Activated T-cell treated with anti-CD3 and anti-CD28 coated beads, Interleukin-2, amount 50 U/mL, for 48 hours (primary cell): ENCODE measurements at places on chromosomes 16 and 17.

GRCh38 chr17:78924481-78925151 lies 571 bp downstream of the TIMP2 start:
- DNase-seq: no peak

DNA sequence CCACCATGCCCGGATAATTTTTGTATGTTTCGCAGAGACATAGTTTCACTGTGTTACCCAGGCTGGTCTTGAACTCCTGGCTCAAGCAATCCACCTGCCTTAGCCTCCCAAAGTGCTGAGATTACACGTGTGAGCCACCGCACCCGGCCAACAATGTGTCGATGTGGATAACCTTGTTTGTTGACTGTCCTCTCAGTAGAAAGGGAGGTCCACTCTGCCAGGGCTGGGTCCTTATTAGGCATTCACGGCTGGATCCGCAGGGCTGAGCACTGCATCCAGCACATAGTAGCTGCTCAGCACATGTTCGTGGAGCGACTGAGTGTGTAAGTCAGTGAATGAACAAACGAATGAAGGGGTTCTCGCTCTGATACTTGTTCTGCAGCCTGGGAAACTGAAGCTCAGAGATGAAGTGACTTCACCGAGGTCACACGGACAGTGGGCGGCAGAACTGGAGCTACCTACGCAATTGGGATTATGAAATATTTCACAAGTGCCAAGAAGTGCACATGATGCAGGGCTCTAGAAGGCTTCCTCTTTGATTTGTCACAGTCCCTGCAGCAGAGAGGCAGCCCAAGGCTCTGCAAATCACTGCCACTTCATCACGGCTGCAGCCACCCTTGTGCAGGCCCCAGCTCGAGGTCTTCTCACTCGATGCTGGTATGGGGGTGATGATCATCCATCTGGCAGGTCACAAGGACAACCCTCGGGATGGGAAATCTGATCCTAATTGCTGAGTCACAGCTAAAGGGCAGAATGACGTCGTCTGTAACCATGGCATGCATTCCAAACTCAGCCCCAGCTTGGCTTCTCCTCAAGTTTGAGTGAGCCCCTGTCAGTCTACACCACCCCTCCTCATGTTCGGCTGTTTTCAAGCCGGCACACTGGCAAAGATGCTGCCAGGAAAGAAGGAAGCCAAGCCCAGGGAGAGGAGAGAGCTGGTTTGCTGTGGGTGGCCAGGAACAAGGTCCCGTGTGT lies 28.0 kb upstream of the SNN start:
- no peak for DNase-seq

DNA sequence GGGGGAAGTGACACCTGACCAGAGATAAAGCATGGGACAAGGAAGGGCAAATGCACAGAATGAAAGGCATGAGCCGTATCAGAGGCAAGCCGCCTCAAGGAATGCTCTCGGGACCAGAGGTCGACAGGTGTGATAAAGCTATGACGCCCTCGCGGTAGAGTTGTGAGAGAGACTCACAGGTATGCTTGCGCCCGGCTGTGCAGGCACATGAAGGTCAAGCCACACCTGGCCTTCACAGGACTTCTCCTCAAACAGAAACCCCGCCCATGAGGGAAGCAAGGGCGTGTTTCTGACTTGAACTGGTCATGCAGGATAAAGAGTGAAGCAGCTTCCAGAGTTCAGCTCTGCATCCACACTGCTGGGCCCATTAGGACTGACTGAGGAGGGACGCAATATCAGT lies 7.8 kb downstream of the NCBP3 start:
- DNase-seq: no peak

- no peak for DNase-seq
These were observed 206.3 kb upstream of the TOM1L1 start for GRCh38 chr17:54694287-54694887.

DNA sequence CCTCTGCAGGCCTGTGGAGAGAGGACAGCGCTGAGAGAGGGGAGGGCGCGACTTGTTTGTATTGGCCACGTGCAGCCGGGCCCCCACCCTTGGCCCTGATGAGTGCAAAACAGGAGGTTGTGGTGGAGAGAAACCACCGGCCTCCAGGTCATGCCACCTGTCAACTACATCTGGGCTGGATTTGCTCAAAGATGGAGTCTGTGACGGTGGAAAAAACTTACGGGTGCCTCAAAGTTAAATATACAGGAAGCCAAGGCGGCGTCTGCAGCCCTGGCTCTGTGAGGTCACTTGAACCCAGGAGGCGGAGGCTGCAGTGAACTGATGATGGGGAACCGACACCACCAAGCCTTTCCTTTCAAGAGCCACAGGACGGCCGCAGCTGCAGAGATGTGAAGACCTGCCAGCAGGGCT lies 15.7 kb downstream of the C16orf74 start:
- DNase-seq: peak; percentile 39

GRCh38 chr17:78915872-78916632 lies 9.1 kb downstream of the TIMP2 start:
- peak; percentile 39 for DNase-seq

DNA sequence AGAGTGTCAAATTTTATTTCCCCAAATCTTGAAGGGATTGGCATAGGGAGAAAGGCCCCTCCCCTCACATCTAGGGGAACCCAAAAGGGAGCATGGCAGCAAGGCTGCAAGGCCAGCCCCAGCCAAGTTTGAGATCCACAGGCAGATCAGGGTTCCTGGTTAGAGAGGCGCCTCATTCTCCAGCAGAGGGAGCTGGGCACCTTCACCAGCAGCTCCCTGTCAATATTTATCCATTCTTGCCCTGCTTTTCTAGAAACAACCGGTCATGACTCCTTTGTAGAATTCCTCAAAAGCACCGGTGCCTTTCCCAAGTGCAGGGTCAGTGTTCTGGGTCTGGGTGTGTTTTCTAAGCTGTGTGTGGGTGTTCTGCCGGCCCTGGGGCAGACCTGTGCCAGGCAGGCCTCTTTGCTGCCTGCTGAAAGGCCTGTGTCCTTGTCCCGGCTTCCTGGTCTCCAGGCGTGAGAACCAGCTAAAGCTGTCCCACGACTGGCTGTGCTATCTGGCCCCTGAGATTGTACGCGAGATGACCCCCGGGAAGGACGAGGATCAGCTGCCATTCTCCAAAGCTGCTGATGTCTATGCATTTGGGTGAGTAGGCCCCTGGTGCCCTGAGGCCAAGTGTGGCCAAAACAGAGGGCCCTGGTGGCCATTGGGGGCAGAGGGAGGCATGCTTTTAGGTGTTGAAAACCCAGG lies 21.2 kb upstream of the LGALS9 start:
- no peak for DNase-seq

GRCh38 chr17:37551788-37552187 lies 57.4 kb downstream of the SYNRG start:
- DNase-seq: no peak

DNA sequence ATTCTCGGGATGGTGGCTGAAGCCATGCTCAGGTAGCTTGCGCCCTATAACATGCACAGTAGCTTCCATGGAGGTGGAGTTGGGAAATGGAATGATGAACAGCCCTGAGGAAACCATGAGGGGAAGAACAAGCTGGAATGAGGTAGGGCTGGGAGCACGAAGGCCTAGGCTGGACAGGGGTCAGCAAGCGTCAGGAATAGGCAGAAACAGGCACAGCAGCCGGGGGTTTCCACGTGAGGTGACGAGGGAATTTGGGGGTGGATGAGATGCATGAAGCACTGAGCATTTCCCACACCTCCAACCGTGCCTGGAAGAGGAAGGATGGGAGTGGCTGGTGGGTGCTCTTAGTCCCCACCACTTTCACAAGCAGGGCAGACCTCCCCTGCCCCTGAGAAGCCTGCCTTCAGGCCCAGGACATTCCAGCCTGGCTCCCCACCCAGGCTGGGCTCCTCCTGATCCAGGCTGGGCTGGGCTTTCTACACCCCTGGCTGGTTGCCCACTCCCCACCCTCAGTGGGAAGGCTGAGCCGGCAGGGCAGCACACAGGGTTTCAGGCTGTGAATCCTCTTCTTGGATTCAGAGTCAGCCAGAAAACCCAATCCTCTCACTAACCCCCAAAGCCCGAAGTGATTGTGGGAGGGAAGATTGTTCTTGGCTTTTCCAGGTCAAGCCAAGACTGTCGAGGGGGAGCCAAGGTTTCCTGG lies 21.9 kb downstream of the PLEKHG4 start:
- no peak for DNase-seq

GRCh38 chr16:48292452-48292851 lies 45.1 kb upstream of the ABCC11 start:
- no peak for DNase-seq

DNA sequence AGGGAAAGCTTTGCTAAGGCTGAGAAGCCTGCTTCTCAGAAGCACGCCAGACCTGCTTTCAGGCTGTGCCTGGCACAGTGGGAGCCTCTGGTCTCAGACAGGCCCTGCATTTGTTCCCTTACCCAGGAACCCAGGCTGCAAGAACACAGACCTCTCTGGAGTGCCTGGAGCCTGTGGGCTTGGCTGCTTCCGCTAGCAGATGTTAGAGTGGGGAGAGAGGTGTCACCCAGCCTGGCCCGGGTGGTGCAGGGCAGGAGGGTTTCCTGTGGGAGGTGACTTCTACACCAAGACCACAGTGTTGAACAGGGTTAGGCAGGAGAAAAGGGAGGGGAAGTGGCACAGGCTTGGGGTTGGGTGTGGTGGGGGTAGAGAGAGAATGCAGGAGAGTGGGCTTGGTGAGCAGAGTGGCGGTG lies 35.8 kb upstream of the ADGRG1 start:
- DNase-seq: peak; percentile 79

DNA sequence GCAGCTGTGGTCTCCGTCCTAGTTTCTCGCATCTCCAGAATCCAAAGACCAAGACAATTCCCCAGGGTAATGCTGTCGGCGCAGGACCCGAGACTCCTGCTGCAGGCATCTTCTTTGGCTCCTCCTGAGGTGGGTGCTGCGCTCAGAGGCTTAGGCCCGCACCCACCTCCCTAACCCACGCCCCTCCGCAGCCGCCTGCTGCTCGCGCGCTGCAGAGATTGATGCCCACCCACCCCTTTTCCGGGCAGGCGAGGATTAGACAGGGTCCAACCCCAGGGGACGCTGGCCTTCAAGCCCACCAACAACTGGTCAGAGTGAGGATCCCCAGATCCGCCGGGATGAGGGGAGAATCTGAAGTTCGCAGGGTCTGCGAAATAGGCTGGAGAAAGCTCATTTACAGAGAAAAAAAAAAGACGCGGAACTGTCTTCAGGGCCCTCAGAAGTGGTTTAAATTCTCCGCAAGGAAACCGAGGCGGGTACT lies 27.9 kb downstream of the SLFN11 start:
- DNase-seq: no peak

DNA sequence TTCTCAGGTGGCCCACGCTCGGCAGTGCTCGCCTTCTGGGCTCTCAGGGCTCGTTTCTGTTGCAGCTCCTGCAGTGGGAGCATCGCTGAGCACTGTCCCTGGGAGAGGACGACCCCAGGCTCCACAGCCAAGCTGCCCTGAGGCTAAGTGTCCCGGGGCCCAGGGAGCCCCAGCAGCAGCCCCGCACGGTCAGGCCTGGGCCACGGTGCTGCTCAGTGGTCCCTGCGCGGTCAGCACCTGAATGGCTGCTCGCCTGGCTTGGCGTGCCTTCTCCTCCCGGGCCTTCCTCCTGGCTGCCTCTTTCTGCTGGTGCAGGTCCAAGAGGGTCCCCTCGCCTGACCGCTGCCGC lies 23.3 kb downstream of the CEP131 start:
- DNase-seq: no peak

GRCh38 chr16:51151435-51151960 lies 428 bp upstream of the SALL1 start:
- peak; percentile 19 for DNase-seq

DNA sequence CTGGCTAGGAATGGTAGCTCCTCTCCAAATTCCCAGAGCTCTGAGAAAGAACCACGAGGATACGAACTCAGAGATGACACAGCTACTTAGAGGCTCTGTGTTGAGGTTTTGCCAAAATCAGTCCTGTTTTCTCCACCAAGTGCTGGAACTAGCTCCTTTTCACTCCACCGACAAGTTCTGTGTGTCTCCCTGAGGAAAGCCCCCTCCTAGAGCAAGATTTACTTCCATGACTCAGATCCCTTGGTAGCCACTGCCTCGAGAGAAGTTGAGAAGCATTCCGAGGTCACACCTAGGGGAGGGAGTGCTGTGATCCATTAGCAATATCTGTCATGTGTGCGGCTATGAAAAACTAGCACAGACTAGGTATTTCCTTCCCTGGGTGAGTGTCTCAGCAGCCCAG lies 30.6 kb downstream of the IL21R start:
- DNase-seq: peak; percentile 13

DNA sequence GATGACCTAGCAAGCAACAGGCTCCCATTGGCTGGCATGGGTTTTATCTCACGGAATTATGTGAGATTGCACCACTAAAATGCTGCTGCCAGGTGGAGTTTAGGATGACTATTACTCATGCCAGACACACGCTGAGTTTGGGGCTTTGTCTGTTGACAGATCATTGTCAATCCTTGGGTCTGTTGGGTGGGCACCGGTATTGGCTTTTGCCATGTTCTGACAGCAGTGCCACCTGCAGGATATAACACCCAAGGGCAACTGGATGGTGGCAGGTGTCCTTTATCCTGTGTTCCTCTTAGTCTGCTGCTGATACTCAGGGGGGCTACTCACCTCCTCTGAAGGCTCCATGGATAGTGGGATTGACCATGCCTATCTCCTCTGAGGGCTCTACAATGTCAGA lies 221.6 kb upstream of the DYNLRB2 start:
- peak; percentile 18 for DNase-seq

DNA sequence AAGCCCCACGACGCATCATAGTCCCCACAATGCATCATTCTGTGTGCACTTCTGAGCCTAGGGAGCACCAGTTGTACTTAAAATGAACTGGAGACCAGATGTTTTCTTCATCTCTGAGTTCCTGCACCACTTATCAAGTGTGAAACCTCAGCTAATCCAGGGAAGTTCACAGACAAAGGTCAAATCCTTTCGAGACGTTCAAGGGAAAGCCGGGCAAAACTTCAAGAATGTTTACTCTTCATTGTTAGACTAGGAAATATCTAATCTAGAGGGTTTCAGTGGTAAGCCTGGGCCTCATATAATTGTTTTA lies 4.6 kb upstream of the PMP22 start:
- no peak for DNase-seq

- DNase-seq: no peak
These were observed 48.1 kb downstream of the RPH3AL start for GRCh38 chr17:304461-304860.

DNA sequence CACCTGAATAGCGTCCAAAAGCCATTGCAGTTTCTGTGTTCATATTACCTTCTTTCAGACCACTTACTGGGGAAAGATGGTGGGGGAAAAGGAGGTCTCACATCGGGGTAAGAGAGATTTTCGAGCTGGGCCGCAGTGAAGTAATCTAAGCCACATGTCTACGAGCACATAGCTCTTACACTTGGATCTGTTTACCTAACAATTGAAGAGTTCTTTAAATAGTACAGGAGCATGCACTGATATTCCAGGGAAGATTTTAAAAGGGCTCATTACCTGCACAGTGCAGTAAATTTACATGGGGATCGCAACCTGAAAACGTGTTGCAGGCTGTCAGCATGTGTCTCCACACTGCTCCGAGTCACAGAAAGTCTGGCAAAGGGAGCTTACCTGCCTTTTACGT lies 12.6 kb downstream of the MAF start:
- DNase-seq: no peak
